ENCODE measurements at places on chromosomes 6 and 20.

GRCh38 chr6:55445648-55446204, 118.5 kb downstream of the GFRAL start:
- no peak for DNase-seq

DNA sequence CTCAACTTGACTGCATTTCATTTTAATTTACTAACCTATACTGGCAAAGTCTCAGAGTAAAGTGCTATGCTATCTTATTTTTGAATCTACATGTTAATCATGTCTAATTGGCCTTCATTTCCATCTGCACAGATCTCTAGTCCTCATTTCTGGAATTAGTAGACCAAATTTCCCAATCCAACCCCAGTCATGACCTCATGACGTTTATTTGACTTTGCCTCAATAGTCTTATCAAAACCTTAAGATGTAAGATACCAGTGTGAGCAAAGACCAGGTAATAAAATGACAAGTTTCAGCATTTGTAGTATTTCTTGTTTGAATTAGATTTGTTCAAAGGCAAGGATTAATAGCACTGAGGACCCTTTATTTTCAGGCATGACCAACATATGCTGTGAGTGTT, 43.3 kb upstream of the MYB start:
- no peak for DNase-seq

- DNase-seq: no peak
These were observed 84.4 kb downstream of the SAMD3 start for GRCh38 chr6:130138116-130138908.

DNA sequence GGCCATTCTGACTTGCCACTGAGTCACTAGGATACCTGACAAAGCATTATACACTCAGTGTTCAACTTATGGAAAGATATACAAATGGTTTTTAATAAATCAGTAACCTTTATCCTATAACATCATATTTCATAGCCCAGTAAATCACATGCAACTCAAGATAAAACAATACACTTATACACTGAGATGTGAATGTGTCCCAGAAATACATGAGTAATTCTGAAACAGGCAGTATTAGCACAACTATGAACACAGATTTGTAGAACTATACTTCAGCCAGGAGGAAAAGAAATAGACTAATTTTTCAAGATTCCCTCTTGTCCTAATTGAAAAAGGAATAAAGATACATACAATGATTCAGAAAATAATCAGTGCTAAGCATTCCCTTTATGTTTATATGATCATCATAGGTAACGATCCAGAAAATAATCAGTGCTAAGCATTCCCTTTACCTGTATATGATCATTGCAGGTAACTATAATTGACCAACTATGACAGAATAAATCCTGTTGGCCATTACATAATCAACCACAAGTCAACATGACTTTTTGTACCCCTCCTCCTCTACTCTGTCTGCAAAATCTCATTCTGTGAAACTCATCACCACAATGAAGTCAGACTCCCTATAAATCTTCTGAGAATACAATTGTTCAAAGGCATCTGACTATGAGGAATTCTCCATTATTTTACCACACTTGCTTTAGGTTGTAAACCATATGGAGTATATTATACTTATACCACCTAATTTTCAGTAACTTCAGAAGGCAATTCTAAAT, 30.3 kb downstream of the HACE1 start:
- DNase-seq: no peak

DNA sequence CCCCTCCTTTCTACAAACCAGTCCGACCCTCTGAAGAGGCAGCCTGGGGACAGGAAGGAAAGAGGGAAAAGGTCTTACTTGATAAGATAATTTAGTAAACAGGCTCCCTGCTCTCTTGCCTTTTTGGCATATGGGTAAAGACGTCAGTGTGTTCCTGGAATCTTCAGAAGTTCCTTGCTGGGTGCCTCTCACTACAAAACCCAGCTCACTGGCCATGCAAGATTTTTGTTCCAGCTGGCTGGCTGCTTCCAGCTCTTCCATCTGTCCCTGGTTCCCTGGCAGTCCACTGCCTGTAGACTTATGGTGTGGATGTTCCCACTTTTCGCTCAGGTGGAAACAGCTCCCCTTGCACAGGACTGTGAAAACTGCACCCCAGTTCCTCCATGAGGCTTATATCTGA, 57.4 kb downstream of the MOCS1 start:
- no peak for DNase-seq

DNA sequence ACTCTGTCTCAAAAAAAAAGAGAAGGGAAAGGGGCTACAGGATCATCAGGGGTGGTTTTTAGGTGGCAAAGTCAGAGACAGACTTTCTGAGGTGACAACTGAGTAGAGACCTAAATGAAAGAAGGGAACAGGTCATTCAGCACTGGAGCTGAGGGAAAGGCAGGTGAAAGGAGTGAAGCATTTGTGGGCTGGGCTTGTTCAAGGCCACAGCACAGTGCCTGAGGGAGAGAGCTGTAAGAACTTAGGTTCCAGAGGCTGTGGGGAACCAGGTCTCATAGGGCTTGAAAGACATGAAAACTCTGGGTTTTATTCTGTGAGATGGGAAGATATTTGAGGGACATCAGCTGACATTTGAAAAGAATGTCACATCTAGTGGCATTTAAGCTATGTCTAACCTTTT, 20.8 kb downstream of the KATNA1 start:
- DNase-seq: no peak

GRCh38 chr6:36357872-36358225, 21.2 kb upstream of the BNIP5 start:
- DNase-seq: no peak

GRCh38 chr6:111748231-111748647, 125.0 kb downstream of the FYN start:
- DNase-seq: no peak

GRCh38 chr20:12970372-12970821, 38.4 kb upstream of the SPTLC3 start:
- DNase-seq: no peak

DNA sequence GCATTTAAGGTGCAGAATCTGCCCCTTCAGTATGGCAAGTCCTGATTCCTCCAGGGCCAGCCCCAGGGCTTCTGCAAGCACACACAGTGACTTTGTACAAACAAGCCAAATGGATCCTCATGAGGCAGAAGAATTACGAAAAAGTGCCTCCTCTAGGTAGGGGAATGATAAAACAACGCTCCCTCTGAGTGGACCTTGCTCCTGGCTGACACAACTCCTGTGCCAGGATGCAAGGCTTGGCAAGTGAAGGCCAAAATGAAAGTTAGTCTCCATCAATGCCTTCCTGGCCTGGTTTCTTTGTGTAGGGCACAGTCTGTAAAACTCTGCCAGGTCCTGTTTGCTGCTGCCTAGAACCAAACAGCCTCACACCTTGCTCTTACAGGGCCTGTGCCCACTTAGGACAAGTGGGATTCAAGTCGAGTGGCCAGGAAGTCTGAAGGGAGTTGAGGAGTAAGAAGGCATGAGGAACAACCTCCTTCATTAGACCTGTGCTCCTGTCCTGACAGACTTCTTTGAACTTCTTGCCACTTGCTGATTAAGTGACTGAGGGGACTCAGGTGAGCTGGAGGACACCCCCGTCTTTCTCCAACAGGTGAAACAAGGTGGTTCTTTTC, 417.1 kb downstream of the CDC5L start:
- no peak for DNase-seq

GRCh38 chr20:44684047-44684967, 30.9 kb upstream of the CCN5 start:
- DNase-seq: no peak

- no peak for DNase-seq
These were observed 50.0 kb downstream of the TTI1 start for GRCh38 chr20:37983286-37983685.

DNA sequence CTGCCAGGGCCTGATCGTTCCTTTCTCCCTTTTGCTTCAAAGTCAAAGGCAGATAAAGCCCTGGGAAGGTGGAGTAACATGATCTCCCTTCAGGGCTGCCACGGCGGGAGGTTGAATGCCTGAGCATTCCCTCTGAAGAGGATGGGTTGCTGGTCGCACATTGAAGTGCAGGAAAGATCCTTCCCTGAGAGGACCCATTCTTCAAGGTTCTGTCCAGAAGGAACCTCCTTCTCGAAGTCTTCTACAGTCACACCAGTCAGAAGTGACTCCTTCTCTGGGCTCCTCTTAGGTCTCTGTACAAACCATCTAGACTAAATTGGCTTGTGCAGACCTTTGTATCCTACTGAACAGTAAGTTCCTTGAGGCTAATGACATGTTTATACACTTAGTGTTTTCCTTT, 192.6 kb upstream of the VGLL2 start:
- no peak for DNase-seq

- DNase-seq: no peak
These were observed 315.1 kb downstream of the CDH4 start for GRCh38 chr20:61567204-61567603.

DNA sequence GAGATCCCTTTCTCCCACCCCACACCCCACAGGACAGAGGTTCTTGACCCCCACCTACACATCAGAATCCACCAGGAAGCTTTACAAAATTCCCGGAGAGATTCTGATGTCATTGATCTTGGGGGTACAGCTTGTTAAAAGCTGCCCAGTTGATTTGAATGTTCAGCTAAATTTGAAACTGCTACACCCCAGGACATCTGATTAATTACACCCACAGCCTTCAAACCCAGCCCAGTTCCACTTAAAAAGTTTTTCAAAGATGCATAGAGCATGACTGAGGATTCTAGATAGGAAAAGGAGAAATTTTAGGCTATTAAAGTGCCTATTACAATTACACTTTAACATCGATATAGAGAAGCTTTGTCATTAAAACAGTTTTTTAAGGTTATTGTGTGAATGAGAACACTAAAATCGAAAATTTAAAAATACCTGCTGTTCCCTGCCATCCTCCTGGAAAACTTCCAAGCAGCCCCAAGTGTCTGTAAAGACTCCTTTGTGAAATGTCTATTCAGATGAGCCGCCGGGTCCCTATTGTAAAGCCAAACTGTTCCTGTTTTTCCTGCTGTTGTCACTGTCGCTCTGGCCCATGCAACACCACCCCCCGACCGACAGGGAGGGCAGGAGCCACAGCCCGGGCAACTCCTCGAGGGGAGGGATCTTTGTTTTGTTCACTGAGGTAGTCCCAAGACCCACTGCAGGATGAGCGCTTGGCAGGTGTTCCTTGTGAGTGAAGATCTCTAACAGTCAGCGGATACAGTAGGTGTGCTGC, 132.5 kb upstream of the PHACTR3 start:
- no peak for DNase-seq

GRCh38 chr6:114747995-114748625, 405.3 kb upstream of the HS3ST5 start:
- DNase-seq: no peak

DNA sequence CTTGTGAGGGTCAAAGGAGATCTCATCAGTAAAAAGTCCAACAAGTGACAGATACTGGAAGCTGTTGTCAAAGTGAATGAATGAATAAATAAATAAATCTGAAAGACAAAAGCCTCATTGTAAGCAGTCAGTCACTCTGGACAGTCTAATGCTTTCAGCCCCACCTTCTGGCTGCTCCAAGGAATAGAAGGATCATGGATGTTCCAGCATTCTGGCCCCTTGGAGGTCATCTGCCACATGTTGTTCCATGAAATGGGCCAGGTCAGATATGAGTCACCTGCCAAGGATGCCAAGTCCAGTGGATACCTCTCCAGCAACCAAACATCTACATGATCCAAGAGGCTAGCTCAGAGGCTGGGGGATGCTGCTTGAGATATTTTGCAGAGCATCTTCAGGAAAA, 185.6 kb downstream of the BMP7 start:
- DNase-seq: no peak

GRCh38 chr20:16982091-16982726, 234.1 kb downstream of the OTOR start:
- no peak for DNase-seq

GRCh38 chr6:46305833-46306232, 135.1 kb upstream of the ENPP5 start:
- DNase-seq: no peak
